ENCODE measurements at places on chromosomes 2 and 18. TPM values are rescaled to one million over a fixed set of nuclear protein-coding genes. Genes with fewer than 3 reads are reported as not detected.

Gene BUB1
- 7.3 TPM for total RNA-seq

Gene SERPINB3
- total RNA-seq, result not detected

Gene ZEB2
- total RNA-seq, result 126 TPM

Gene CDCA7
- total RNA-seq, result 5.1 TPM

- no peaks in the 10 kb centered on the region for H3K36me3 ChIP-seq
- H3K27ac ChIP-seq, result no peak overlapping the region
- H3K4me3 ChIP-seq, result no peak overlapping the region
- peak; percentile 68 for DNase-seq
These were observed 191.0 kb downstream of the NDUFA10 start for GRCh38 chr2:239834143-239834542.

GRCh38 chr2:159562248-159562647 is 54.1 kb downstream of the BAZ2B start:
- DNase-seq, result no peak
- peaks cover 21% of the 10 kb centered on the region for H3K4me1 ChIP-seq
- no peaks in the 10 kb centered on the region for H3K27me3 ChIP-seq
- no peak overlapping the region for H3K4me3 ChIP-seq
- no peak overlapping the region for H3K27ac ChIP-seq

DNA sequence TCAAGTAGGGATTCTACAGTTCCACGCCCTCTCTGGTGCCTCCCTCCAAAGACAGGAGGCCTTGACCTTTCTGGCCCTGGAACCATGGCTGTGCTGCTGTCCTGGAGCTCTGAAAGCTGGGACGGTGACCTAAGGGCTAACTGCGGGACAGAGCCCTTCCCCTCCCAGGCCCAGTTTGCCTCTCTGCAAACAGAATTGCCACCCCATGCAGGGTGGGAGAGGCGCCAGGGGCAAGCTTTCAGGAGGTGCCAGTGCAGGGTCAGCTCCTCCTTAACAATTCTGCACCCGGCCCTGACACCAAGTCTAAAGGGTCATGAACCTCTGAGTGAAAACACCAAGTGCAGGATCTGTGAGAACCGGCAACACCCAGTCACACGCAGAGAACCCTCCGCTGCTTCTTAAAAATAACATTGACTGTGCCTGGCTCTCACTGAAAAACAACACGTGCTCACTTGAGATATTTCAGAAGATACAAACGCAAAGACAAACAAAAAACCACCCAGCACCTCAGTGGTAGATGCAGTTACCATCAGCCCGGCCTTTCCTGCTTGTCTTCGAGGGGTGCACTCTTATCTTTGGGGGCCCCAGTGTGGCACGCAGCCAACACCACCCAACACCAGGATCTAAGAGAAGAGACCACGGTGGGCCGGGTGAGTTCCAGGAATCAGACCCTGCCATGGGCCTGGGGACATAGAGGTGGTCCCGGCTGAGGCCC is 1.1 kb upstream of the SNED1 start:
- peak overlapping the region; percentile 58 for H3K4me3 ChIP-seq
- peaks cover 30% of the 10 kb centered on the region for H3K4me1 ChIP-seq
- peaks cover 2% of the 10 kb centered on the region for H3K36me3 ChIP-seq

- H3K27me3 ChIP-seq, result no peaks in the 10 kb centered on the region
- H3K27ac ChIP-seq, result no peak overlapping the region
These were observed 67.4 kb downstream of the STEAP3 start for GRCh38 chr2:119290859-119291587.

DNA sequence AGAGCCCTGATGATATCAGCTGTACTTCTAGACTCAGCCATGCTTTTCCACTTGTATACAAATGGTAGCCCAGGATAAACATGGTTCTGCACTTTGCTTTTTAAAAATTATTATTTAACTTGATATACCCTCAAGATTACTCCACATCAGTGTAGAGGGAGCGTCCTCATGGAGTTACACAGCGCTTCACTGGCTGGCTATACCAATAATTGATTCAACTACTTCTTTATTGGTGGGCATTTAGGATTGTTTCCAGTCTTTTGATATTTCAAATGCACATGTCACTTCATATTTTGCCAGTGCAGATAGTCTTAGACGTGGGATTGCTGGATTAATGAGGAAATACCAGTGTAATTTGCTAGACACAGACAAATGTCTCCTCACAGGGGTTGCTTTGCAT is 10.8 kb upstream of the NEDD4L start:
- H3K27ac ChIP-seq, result no peak overlapping the region
- no peaks in the 10 kb centered on the region for H3K4me1 ChIP-seq
- no peaks in the 10 kb centered on the region for H3K36me3 ChIP-seq
- DNase-seq, result no peak
- peaks cover 49% of the 10 kb centered on the region for H3K27me3 ChIP-seq

GRCh38 chr18:35732636-35733035 is 151.1 kb downstream of the GALNT1 start:
- H3K36me3 ChIP-seq, result no peaks in the 10 kb centered on the region
- H3K4me3 ChIP-seq, result no peak overlapping the region
- no peak for DNase-seq
- peaks cover 22% of the 10 kb centered on the region for H3K27me3 ChIP-seq
- peaks cover 10% of the 10 kb centered on the region for H3K4me1 ChIP-seq

DNA sequence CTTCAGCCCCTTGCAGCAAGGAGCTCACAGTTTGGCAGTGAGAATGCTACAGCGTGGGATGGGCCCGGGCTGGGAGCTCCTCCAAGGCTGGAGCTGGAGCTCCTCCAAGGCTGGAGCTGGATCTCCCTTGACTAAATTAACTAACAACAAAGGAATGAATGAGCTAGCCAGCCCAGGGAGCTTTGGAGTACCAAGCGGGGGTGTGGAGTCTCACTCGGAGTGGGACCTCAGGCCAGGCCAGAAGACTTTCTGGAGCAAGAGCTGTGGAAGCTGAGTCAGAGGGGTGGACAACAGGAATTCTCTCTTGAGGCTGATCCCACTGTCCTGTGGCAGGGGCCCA is 244.7 kb upstream of the HS6ST1 start:
- peaks cover 2% of the 10 kb centered on the region for H3K4me1 ChIP-seq
- H3K27me3 ChIP-seq, result peaks cover 2% of the 10 kb centered on the region
- peak; percentile 56 for DNase-seq
- H3K27ac ChIP-seq, result no peak overlapping the region
- no peaks in the 10 kb centered on the region for H3K36me3 ChIP-seq

All from osteocyte (in vitro differentiated cells).